ENCODE measurements at places on chromosomes 16 and 17.

- DNase-seq = no peak
These were observed 9.4 kb downstream of the BAIAP2 start for GRCh38 chr17:81044428-81044763.

DNA sequence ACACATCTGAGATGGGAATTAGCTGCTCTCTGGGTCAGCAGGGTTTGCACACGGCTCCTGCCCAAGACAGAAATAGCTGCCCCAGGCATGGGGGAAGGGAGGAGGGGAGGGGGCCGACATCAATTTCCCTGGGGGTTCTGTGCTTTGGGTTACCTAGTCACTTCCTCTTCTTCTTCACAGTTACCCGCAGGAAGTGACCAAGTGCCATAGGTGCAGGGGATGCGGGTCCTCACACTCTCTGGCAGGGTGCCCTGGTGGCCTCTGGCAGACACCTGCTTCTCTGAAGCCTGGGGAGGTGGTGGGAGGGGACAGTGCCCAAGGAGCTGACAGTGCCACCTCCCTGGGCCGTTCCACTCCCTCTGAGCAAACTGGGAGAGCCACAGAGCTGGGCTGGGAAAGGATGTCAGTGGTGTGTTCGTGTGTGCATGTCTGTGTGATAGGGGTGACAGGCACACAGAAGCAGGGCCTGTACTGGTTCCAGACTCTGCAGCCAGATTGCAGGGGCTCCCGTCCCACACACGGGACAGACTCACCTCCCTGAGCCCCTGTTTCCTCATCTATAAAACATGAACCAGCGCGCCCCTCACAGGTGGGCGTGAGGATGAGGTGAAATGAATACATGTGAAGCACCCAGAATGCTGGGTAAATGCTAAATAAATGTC lies 18.2 kb downstream of the SCN4A start:
- DNase-seq = peak; percentile 26

GRCh38 chr16:30457743-30458560 lies 12.3 kb upstream of the SEPHS2 start:
- DNase-seq = no peak

- no peak for DNase-seq
These were observed 154.0 kb downstream of the TMEM132E start for GRCh38 chr17:34733333-34733732.

GRCh38 chr17:65137021-65137939 lies at the start of gene RGS9:
Gene RGS9 (plus strand): TSS chr17:65137370. CDS start chr17:65137541, 171 bp downstream.
- DNase-seq = peak; percentile 83

GRCh38 chr17:79559111-79559887 lies 51.6 kb downstream of the RBFOX3 start:
- no peak for DNase-seq

DNA sequence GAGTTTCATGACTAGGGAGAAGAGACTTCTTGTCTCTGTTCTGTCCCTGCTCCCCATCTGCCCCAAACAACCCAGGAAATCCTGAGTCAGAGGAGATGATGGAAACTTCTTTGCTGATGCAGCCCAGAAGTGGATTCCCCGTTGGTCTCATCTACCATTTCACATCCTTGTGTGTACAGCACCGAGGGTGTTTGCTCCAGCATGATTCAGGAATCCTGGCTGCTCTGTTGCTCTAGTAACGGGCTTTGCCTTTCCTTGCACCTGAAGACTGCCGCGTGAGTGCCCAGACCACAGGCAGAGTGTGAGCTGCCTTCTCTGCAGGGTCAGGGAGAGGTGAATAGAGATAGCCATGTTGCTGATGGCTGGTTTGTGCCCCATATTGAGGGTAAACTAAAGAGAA lies 408.4 kb downstream of the CPPED1 start:
- DNase-seq = no peak

GRCh38 chr16:9042533-9042932 lies 48.9 kb upstream of the HAPSTR1 start:
- no peak for DNase-seq

- DNase-seq = no peak
These were observed 29.8 kb downstream of the ZC3H18 start for GRCh38 chr16:88599825-88600538.

- no peak for DNase-seq
These were observed 1.5 kb downstream of the CLDN7 start for GRCh38 chr17:7260651-7261378.
